ENCODE measurements at places on chromosomes 1 and 21. TPM values are rescaled to one million over a fixed set of nuclear protein-coding genes. Genes with fewer than 3 reads are reported as not detected.

The PRDM16 gene
- 3.9 TPM for total RNA-seq

DNA sequence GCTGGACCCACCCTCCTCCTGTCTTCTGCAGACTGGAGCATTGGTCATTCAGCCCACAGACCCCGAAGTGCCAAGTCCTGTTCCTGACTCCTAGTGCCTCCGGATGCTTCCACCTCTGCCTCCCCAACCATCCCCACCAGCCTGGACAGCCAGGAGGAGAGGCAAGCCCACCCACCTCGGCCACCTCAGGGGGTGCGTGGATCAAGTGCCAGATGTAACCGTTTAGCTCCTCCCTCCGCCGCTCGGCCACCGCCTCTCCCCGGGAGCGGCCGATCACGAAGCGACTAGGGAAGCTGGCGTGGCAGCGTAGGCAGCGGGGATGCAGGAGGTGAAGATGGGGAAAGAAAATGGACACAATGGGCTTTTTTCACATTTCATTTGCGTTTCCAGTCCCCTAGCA is 18.1 kb upstream of the PPP1R15B start:
- no peak for DNase-seq
- no peaks in the 10 kb centered on the region for H3K4me1 ChIP-seq

- DNase-seq: peak; percentile 80
- H3K4me3 ChIP-seq: no peak overlapping the region
- no peaks in the 10 kb centered on the region for H3K27me3 ChIP-seq
- H3K4me1 ChIP-seq: peaks cover 10% of the 10 kb centered on the region
- H3K27ac ChIP-seq: no peak overlapping the region
- H3K36me3 ChIP-seq: no peaks in the 10 kb centered on the region
These were observed 3.9 kb upstream of the CD58 start for GRCh38 chr1:116574581-116575291.

The SNRNP40 gene
- 53.7 TPM for total RNA-seq
